ENCODE measurements at places on chromosomes 1 and 21. TPM values are rescaled to one million over a fixed set of nuclear protein-coding genes. Genes with fewer than 3 reads are reported as not detected.

GRCh38 chr1:35426097-35426586, 131.1 kb downstream of the KIAA0319L start:
- H3K27ac ChIP-seq, result no peak overlapping the region
- peaks cover 12% of the 10 kb centered on the region for H3K4me1 ChIP-seq
- no peak for DNase-seq
- no peaks in the 10 kb centered on the region for H3K27me3 ChIP-seq
- no peaks in the 10 kb centered on the region for H3K36me3 ChIP-seq

GRCh38 chr1:193519922-193520321, 333.5 kb upstream of the B3GALT2 start:
- no peaks in the 10 kb centered on the region for H3K36me3 ChIP-seq
- no peaks in the 10 kb centered on the region for H3K27me3 ChIP-seq
- H3K4me1 ChIP-seq, result no peaks in the 10 kb centered on the region
- peak; percentile 60 for DNase-seq
- H3K27ac ChIP-seq, result no peak overlapping the region

GRCh38 chr21:42799516-42799915, 79.8 kb downstream of the WDR4 start:
- H3K4me3 ChIP-seq, result no peak overlapping the region

DNA sequence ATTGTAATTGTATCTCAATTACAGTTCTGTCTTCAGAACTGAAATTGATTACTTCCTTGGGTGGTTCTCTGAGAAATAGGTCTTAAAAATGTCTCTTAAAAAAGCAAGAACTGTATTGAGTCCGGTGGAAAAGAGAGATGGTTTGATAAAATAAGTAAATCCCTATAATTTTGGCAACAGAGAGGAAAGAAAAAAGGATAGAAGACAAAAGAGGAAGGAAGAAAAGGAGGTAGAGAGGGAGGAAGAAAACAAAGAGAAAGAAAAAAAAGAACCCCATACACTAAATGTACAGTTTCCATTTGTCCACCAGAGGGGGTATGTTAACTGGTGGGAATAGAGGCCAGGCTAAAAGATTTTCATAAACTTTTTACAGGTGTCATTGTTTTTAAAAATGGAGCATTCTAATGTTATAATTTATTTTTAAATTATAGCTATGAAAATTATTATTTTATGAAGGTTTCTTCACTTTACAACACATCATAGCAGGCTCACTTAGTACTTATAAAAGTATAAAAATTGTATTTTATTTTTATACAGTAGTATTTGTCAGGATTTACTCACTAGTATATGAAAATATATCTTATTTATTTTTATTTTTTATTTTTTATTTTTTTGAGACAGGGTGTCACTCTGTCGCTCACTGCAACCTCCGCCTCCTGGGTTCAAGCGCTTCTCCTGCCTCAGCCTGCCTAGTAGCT, 2.1 kb upstream of the UBE2T start:
- no peak overlapping the region for H3K27ac ChIP-seq
- H3K4me3 ChIP-seq, result no peak overlapping the region
- H3K27me3 ChIP-seq, result no peaks in the 10 kb centered on the region
- peak; percentile 81 for DNase-seq
- H3K4me1 ChIP-seq, result peaks cover 7% of the 10 kb centered on the region
- H3K36me3 ChIP-seq, result no peaks in the 10 kb centered on the region

The TSPAN2 gene
- 15.0 TPM for total RNA-seq

- H3K27ac ChIP-seq, result no peak overlapping the region
- H3K4me3 ChIP-seq, result no peak overlapping the region
- DNase-seq, result no peak
- H3K27me3 ChIP-seq, result no peaks in the 10 kb centered on the region
- no peaks in the 10 kb centered on the region for H3K36me3 ChIP-seq
Measured at GRCh38 chr21:43757601-43758000, 18.5 kb downstream of the CSTB start.

GRCh38 chr1:170460414-170461155, 71.4 kb upstream of the GORAB start:
- H3K27ac ChIP-seq, result no peak overlapping the region
- H3K4me3 ChIP-seq, result no peak overlapping the region
- no peaks in the 10 kb centered on the region for H3K4me1 ChIP-seq
- no peaks in the 10 kb centered on the region for H3K27me3 ChIP-seq

DNA sequence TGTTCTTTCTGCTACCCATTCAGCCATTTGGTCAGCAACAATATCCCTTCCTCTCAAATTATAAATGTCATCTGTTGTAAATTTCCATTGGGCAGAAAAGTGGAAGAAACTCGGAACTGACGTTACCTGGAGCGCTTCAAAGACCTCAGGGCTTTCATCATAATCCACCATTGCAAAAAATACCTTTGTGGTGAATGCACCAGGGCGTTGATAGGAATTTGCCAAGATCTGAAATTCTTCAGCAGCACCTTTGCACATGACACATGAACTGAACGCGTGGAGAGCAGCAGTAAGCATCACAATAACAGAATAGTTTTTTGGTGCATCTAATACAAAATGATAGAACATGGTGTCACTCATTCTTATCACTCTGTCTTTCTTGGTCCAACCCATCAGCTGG, 3.1 kb upstream of the TEKT2 start:
- H3K4me1 ChIP-seq, result no peaks in the 10 kb centered on the region
- no peak overlapping the region for H3K27ac ChIP-seq
- no peak for DNase-seq
- H3K4me3 ChIP-seq, result no peak overlapping the region

GRCh38 chr1:24849672-24850295, 80.3 kb downstream of the RUNX3 start:
- no peaks in the 10 kb centered on the region for H3K4me1 ChIP-seq
- no peaks in the 10 kb centered on the region for H3K36me3 ChIP-seq
- peak; percentile 62 for DNase-seq

DNA sequence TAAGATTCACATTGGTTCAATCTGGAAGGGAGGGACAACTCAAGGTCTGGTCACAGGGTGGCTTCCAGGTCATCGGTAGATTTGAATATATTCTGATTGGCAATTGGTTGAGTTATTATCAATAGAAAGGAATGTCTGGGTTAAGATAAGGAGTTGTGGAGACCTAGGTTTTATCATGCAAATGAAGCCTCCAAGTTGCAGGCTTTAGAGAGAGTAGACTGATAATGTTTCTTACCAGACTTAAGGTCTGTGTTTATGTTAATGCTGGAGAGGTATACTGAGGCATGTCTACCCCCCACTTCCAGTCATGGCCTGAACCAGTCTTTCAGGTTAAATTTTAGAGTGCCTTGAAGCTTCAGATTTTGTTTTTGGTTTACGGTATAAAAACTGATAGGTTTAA, 29.7 kb downstream of the USP25 start:
- H3K4me3 ChIP-seq, result no peak overlapping the region
- 0 out of 2 replicates have a peak overlapping the region, but pooled peaks have one; percentile 42 for H3K27ac ChIP-seq
- DNase-seq, result peak; percentile 51
- no peaks in the 10 kb centered on the region for H3K36me3 ChIP-seq

All from GM23338 (cell line).